CD4-positive, alpha-beta T cell treated with Interleukin-15 for 4 hours (primary cell): ENCODE measurements at places on chromosomes 11 and 22.

DNA sequence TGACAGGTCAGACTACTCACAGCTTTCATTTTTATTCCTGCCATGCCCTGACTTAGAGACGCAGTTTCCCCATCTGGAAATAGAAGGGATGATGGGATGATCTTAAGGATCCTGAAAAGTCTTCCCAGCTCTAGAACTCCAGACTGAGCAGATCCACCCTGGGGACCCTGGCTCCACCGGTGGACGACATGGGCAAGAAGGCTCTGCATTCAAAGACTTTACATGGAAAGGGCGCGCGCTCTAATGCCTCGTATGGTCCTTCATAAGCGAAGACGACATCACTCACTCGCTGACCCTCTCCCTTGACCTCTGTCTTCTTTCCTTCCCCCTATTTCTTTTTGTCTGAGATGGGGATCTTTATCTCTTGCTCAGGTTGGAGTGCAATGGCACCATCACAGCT lies 24.4 kb upstream of the PHF21B start:
- DNase-seq: no peak

GRCh38 chr11:111081021-111081511 lies 164.5 kb upstream of the POU2AF2 start:
- no peak for DNase-seq

DNA sequence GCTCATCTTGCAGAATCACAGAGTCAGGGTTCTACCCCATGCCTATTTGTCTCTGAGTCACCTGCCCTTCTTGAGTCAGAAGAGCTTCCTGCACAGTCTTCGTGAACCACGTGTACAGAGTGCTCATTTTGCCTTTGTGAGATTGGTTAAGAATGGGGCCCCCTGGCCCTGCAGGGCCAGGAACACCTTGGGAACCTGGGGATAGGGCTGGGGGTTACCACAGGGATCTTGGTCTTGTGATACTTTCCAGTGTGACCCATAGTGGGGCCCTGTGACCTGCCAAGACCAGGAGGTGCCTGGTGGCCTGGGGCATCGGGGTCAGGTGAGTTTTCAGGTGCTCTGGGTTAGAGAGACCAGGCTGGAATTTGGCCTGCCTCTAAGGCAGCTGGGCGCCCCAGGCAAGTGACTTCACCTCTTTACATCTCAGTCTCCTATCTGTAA lies 9.4 kb downstream of the TMPRSS13 start:
- DNase-seq: no peak

DNA sequence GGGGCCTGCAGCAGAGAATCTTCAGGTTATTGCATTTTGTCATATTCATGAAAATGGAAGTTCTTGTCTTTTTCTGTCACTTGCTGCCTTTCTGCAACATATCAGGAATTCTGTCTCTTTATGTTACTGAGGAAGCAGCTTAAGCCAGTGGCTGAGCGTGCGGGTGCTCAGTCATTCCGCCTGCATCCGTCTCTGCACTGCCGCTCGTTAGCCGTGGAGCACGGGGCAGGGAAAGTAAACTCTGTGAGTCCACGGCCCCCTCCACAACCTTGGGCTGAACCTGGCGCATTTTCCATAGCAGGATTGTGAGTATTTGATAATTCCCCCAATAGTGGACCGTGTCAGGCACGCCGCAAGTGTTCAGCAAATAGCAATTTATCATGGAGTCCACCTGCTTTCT lies 1007.7 kb downstream of the BRD1 start:
- no peak for DNase-seq

DNA sequence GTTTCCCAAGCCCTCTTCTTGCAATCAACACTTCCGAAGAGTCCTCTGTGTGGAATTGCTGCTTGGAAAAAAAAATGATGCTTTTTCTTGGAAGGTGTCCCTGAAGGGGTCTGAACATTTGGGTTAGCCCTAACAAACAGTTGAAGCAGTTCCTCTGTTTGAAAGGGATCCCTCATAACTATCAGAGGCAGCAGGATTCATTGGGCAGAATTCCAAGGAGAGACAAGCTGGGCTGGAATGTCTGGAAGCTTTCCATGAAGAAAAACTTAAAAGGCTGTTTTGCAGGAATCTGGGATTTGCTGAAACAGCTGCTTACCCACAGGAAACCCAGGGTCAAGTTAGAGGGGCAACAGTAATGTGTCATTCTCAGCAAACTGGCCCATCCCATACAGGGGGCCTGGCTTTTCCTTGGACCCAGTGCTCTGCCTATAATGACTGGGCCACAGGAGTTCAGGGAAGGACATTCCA lies 3.1 kb downstream of the CSNK2A3 start:
- no peak for DNase-seq

- DNase-seq: no peak
Observed at GRCh38 chr11:104526006-104526405, 362.1 kb upstream of the PDGFD start.

- no peak for DNase-seq
Observed at GRCh38 chr11:782264-783174, 5.2 kb upstream of the GATD1 start.

- no peak for DNase-seq
Observed at GRCh38 chr11:69975822-69976221, 102.3 kb upstream of the ANO1 start.

DNA sequence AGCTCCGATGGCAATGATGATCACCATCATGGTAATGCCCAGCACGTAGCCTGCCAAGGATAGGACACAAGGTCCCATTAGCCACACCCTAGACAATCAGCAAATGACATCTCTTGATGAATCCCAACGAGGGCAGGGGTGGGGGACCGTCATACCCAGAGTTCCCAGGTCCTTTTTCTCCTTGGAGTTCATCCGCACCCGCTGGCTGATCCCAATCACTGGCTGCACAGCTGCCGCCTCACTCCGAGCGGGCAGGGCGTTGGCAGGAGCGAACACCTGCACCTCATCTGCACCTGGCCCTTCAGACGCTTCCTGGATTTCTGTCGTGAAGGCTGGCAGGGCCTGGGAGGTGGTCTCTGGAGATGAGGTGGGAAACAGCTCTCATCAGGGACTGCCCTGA lies 2.9 kb downstream of the PIK3IP1 start:
- peak; percentile 9 for DNase-seq

- DNase-seq: no peak
Observed at GRCh38 chr22:21067901-21068680, 22.3 kb downstream of the LRRC74B start.

- no peak for DNase-seq
Observed at GRCh38 chr11:125532668-125533067, 36.6 kb upstream of the FEZ1 start.

DNA sequence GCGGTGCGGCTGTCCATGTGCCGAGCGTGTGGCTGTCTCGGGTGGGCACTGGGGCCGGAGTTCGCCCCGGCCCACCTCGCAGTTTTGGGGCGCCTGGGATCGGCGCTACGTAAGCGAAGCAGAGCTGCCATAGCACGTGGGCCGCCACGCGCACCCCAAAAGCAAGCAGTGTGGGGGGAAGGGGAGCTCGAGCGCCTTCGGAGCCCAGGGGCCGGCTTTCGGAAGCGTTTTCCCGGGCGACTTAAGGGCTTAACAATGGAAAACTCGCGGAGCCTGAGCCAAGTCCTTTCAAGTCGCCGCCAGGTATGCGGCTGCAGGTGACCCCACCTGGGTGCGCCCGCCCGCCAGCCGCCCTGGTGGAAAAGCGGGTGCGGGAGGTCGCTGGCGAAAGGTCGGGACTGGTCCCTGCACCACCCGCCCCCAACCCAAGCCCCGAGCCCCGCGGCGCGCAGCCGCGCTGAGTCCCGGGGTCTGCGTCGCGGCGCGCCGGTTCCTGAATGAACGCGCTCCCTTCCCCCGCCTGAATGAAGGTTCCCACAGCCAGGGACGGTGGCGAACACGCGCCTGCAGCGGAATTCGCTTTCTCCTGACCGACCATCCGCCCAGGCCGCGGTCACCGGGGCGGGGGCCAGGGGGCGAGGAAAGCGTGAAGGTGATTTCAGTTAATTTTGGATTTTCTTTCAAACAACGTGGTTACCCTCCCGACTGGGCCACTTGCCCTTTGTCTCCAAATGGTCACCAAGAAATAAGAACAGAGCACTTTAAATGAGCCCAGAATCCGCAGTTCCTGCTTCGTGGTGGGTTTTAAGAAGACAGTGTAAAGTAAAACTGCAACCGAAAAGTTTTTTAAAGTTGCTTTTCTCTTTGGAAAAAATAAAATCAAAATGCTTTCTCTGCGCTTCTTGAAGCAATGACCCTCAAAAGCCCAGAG lies 2.8 kb upstream of the CCND1 start:
- DNase-seq: no peak

DNA sequence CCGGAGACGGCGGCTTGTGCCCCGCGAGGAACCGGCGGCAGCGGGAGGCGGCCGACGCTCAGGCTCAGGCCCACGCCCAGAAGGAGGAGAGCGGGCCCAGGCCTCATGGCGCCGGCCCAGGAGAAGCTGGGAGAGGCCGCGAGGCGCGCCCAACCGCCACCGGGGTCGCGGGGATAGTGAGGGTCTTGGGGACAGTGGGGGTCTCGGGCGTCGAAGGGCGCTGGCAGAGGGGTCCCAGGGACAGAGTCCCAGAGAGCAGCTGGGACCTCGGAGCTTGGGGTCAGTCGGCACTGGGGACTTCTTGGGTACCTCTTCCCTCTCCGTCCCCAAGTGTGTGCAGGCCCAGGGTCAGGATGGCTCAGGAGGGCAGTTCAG lies at the start of gene PKDREJ:
Gene PKDREJ, minus strand, starts transcription at position 128 of the 375 bp plus-strand sequence. Its CDS starts 21 bp downstream, at position 107.
- no peak for DNase-seq

DNA sequence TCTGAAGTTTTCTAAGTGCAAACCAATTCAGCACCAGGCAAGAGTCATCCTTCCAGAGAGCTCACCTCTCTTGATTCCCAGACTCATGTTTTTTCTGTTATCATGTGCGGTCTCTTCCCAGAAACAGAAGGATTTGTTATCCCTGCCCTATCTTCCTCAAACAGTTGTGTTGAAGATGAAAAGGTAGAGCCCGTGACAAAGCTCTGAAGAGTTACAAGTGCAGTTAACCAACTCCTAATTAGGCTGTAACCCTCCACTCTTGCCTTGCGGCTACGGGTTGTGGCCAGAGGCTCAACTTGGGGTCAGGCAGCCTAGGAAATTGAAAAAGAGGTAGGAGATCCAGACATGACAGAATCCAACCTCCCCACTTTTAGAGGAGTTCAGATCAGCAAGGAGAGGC lies 76.2 kb upstream of the CADM1 start:
- no peak for DNase-seq

DNA sequence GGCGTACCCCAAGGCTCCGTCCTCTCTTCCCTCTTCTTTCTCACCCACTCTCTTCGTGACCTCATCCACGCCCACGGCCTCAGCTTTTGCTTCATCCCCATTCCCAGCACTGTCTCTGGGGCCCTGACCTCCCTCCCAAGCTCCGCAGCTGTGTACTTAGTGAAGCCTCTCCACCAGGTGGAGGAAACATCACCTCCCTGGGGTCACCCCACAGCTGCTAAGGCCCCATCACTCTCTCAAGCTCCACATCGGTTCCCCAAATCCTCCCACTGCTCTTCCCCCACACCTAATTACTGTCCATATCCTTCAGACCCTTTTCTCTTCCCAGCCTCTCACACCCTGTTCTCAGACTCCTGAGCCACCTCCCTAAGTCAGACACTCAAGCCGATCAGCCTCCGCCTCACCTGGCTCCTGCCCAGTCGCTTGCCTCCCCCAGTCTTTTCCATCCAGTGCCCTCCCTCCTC lies 7.9 kb upstream of the SYT7 start:
- DNase-seq: no peak

GRCh38 chr11:70043482-70043881 lies 34.6 kb upstream of the ANO1 start:
- no peak for DNase-seq

GRCh38 chr11:7046474-7047175 lies 26.3 kb downstream of the NLRP14 start:
- no peak for DNase-seq

DNA sequence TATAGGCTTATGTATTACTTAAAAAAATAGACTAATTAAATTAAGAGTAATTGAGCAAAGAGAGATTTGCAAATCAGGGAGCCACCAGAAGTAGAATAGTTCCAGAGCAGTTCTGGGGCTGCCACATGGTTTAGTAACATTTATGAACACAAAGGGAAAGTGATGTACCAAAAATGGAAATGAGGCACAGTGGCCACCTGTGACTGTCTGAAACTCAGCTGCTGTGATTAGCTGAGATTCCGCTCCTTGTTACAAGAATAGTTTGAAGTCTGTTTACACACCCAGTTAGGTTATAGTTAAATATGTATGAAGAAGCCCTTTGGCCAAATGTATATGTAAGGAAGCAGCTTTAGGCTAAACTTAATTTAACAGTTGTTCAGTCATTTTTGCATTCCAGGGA lies 901.5 kb upstream of the CHORDC1 start:
- no peak for DNase-seq

GRCh38 chr22:28627791-28628190 lies 51.8 kb downstream of the TTC28 start:
- no peak for DNase-seq

GRCh38 chr11:19506816-19507486 lies 205.7 kb upstream of the NAV2 start:
- DNase-seq: no peak

GRCh38 chr11:27700351-27701301 lies at the start of gene BDNF:
Gene BDNF (minus strand): TSS chr11:27700455. CDS start chr11:27658564, 41,891 bp downstream.
- DNase-seq: no peak

DNA sequence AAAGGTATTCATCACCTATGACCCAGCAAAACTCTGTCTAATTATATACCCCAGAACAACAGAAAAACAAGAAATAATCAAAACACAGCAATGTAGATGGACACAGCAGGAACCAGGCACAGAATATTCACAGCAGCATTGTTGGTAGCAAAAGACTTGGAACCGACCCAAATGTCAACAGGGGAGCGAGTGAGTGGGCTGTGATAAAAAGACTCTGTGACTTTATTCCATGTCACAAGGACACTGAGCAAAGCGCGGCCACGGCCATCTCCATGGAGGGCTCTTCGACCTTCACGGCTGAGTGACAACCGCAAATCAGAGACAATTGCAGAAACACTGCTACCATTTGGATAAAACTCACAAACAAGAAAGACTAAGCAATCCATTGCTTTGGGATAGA lies 1373.1 kb downstream of the TBC1D22A start:
- no peak for DNase-seq

- no peak for DNase-seq
Observed at GRCh38 chr22:43198936-43199335, 12.0 kb upstream of the TTLL12 start.
